ENCODE measurements at places on chromosomes 4 and X.

DNA sequence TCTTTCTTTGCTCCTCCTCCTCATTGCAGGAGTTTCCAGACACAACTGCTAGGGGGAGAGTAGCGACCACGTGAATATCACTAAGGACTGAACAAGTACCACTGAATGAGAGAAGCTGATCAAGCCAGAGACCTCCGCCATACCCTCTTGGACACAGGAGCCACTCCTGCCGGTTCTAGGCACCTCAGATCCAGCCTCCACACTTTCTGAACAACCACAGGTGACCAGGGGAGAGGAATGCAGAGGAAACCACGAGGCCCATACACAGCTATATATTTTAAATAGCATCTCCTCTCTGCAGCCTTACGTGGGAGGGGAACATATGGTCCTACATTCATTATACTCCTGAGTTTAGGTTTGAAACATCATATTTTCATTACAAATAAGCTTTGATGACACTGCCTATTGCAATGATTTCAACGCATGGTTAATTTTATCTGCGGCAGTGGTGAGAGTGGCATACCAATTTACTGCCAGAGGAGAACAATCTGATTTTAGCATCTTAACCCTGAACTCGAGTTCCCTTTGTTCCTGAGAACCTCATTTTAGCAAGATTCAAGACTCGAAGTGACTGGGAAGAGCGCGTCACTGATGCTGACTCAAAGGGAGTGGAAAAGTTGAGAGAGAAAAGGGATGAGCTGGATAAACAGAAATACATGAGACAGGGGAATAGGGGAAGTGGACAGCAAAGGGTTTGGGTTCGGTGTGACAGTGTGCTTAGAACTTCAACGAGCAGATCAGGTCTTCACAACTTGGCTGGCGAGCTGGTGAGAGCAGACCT is 231.7 kb upstream of the PPARGC1A start:
- DNase-seq = no peak

DNA sequence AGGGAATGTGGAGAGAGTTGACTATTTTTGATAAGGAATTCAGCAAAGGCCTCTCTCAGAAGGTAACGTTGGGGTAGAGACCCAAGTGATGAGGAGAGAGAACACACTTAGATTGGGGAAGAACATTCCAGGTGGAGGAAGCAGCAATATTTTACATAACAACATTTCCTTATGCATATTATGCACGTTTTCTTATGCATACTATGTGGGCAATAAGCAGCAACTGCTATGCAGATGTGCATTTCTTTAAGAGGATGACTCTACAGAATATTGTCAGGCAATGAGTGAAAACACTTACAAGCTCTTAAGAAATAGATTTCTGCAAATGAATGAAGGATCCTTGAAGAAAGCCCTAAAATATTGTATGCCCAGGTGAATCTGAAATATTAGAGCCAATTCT is 91.1 kb downstream of the TMEM47 start:
- DNase-seq = no peak

GRCh38 chr4:5991405-5991804 is 26.8 kb downstream of the C4orf50 start:
- DNase-seq = no peak

DNA sequence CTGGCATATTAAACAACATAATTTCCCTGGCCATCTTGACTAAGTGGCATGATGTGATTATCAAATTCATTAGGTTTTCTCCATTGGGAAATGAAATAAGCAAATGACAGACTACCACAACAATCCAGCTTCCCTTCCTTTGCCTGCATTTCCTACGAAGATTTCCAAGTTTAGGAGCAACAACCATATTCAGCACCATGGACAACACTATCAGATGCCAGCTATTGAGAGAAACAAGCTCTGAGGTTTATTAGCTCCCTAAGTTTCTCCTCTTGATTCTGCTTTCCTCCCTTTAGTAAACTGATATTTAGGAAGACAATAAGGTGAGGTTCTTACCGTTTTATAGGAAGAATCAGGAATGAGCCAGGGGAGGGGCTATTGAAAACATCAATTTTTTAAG is 36.2 kb downstream of the DCX start:
- DNase-seq = no peak

DNA sequence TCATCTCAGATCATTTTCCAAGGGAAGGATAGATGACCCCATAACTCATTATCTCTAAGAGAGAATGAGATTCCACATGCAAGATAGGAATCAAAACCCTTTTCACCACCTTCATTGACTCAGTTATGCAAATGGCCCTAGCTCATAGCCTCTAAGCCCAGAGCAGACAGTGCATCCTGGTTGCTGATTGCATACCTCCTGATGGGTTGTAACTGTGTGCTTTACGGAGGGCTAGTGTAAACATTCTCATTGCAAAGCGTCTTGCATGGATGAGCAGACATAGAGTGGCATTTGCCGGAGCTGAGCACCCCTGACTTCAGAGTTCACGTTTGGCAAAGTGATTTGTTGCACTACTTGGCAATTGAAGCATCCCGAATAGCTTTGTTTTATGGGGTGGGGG is 151.0 kb downstream of the VCX3A start:
- no peak for DNase-seq

- DNase-seq = no peak
Measured at GRCh38 chr4:187289371-187289770, 565.7 kb upstream of the FAT1 start.

DNA sequence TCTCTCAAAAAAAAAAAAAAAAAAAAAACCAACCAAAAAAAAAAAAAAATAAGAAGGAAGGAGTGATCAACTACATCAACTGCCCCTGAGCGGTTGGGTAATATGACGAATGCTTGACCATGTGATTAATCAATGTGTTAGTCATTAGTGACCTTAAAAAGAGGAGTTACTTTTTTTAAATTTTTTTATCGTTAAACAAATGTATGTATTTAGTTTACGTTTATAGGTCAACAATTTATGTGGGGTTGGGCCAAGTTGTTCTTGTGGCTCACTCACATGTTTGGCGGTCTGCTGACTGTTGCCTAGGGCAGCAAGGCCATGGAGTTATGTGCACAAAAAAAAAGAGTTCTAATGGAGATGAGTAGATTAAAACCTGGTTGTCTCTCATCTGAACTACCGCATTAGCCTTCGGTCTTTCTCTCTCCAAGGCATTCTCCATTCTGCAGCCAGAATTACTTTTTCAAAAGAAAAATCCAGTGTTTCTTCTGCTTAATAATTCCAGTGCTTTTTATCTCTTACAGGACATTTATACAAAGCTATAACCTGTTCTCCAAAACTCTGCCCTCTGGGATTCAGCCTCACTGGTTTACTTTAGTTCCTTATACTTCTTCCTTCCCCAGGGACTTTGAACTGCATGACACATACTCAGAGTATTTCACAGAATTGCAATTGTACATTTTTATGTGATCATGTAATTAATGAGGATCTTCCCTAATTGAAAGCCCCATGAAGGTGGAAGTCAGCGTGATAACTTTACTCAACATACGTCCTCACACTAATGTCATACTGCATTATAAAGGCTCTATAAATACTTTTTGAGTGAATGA is 505.5 kb downstream of the ANKRD50 start:
- no peak for DNase-seq

- no peak for DNase-seq
Measured at GRCh38 chr4:157141976-157142375, 66.0 kb downstream of the GLRB start.

DNA sequence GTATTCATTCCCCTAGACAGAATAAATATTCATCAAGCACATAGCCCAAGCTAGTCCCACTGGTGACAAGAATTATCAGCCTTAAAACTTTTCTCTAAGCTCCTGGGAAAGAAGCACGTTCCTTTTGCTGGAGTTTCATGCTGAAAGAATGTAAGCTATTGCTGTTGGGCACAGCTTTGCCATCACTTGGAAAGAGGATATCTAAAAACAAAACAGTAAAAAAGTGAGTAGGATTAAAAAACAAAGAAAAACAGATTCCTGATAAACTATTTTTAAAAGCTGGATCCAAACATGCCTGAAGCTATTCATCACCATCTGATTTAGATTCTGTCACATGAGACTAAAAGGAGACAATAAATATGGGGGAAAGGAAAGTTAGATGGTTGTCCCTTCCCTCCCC is 176.8 kb downstream of the SCFD2 start:
- DNase-seq = no peak

DNA sequence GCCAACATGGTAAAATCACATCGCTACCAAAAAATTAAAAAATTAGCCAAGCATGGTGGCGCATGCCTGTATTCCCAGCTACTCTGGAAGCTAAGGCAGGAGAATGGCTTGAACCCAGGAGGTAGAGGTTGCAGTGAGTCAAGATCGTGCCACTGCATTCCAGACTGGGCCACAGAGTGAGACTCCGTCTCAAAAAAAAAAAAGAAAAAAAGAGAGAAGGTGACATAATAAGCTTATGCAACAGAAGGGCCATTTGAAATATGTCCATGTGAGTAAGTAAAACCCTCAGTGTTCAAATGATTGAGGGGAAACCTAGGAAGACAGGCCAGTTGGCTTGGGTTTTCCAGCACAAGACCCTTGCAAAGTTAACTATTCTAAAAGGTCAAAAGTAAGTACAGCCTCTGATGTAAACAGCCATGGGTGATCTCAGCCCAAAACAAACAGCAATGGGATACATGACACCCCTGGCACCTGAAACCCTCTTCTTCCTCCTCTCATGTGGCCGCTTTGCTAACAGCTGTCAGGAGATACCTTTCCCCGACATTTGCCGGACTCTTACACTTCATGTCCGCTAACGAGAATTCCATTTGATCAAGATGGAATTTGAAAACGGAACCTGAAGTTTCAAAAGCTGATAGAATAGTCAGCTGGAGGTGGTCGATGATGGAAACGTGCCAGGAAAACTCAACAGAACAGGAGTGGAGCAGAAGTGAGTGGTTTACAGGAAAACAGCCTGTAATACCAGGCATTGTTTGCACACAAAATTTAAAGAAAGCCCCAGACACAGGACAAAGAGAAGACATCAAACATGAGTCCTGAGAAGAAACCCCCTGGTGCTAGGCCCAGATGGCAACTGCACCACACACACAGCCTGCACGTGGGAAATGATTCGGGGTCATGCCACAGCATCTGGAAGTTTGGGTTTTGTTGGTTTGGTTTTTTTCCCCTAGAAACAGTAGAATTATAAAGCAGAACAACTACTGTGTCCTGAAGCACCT is 93.0 kb upstream of the STS start:
- DNase-seq = no peak

- DNase-seq = no peak
Measured at GRCh38 chr4:22500831-22501714, 14.8 kb downstream of the ADGRA3 start.

DNA sequence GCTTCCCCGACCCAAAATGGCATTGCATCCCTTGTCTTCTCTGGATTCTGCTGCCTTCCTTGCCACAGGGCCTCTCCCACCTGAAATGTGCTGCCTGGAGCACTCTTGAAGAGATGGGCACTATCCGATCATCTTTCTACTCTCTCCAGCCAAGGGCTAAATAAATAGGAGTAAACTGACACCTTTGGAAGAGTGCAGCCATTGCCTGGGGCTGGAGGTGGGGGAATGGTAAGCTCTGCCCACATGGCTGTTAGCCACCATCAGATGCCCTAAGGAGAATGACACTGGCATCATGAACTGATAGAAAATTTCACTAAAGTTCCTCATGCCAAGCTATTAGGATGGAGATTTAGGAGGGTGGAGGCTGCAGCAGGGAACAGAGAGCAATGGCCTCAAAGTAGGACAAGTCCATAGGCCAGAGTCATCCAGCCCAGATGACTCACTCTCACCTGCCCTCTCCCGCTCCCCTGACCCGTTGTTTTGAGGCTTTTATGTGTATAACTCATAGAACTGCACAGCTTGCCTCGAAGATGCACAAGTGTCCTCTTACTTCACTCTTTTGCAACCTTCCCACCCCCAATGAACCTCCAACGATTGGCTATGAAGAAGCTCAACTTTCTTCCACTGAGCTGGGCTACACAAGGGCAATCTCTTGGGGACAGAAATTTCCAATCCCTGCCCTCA is 822 bp upstream of the PFKFB1 start:
- DNase-seq = no peak

- DNase-seq = no peak
Measured at GRCh38 chrX:13119386-13119785, 75.0 kb upstream of the FAM9C start.

DNA sequence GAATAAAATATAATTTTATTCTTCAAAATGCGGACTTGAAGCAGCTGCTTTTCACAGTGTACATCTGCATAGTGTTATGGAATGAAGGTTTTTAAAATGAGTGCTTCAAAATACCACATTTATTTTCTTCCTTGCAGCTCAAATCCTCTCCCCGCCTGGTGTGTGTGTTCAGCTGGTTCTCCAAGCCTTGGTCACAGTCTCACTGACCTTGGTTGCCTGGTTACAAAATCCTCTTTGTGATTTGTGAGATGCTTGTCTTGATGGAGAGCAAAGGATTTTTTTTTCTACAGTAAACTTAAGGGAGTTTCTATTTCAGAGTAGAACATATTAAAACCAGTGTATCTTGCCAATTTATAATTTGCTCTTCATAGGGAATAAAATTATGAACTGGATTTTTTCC is 139.2 kb downstream of the PCDH18 start:
- no peak for DNase-seq

All from cerebellar cortex (tissue), 1 donor.